T-helper 17 cell (primary cell): ENCODE measurements at places on chromosomes 4 and X.

- no peak for DNase-seq
Observed at GRCh38 chrX:134246282-134246681, 9.3 kb downstream of the CCDC160 start.

GRCh38 chrX:152821145-152821765 is 9.3 kb downstream of the CETN2 start:
- DNase-seq = no peak

DNA sequence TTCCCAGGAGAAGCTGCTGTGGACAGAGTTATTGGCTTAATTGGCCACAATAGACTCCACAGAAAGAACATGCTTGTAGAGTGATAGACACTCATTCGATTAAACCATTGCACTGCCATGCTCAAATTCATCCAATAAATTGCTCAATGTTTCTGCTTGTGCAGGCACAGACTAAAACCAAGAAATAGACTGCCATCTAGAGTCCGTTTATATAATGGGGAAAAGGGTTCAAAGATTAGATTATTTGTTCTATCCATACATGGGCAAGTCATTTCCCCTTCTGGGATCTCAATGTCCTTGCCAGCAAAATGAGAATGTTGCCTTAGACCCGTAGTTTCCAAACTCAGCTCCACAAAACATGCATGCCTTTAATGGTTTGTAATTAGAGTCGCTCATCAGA is 8.7 kb downstream of the SMIM10 start:
- no peak for DNase-seq

- no peak for DNase-seq
Observed at GRCh38 chr4:8727546-8728510, 135.3 kb downstream of the CPZ start.

GRCh38 chr4:177052211-177052934 is 257.3 kb upstream of the NEIL3 start:
- DNase-seq = no peak

DNA sequence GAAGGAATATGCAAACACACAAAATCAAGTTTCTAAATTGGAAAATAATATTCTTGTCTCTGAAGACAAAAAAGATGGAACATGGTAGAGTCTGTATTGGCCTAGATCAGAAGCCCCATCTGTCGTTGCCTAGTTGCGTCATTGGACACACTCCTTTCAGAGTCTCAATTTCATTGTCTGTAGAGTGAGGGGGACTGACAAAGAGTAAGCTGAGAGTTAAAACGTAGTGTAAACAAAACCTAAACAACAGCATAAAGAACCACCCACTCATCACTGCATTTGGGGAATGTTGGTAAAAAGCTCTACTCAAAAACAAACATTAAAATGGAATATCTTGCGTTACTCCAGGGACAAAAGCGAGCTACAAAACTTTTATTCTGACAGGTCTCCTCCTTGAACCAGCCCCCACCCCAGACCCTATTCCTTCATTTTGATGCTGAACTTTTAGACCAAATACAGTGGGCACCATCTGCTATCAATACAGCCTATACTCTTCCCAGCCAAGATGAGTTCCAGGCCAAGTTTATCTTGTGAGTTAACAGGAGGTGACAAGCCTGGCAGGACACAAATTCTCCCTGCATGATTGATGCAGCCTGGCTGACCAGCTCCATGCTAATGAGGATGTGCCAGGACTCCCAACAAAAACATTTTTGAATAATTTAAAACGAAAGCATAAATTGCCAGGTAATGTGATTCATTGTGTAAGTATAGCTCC is 125.2 kb downstream of the COL25A1 start:
- DNase-seq = no peak

GRCh38 chr4:87758270-87758669 is 41.1 kb upstream of the IBSP start:
- DNase-seq = no peak

- DNase-seq = no peak
Observed at GRCh38 chrX:52830551-52830950, 19.5 kb downstream of the XAGE5 start.

DNA sequence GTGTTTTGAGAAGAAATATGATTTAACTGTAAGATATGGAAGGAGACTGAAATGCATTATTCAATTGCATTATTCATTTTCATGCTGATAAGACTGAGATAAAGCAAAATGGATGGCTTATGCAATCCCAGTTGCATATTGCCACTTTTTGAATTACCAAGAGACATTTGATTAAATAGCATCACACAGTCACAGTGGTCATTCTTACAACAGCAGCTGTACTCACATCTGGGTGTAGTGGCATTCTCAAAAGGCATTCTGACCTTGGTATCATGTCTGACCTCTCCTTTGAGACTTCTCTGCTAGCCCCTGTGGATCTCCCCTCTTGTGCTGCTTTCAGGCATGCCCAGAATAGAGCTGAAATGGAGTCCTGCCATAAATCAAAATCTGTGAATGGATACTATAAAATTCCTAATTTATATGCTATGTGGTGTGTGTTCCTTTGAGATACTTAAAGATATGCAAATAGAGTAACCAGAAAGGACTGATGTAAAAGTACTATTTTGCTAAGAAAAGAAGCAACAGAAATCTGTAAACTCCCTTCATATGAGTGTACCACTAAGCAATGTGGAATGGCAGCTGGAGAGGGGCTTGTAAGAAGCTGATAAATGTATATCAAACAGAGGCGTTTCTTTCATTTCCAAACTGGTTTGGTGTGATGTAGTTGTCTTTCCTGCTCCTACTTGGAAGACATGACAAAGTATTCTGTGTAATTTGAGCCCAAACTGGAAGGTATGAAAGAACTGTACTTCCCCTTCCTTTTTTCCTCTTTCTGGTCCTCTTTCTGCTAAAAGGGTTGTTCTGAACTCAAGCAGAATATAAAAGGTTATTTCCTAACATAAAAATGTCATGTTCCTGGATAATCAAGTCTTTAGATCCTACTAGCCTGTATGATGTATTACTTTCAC is 25.4 kb upstream of the METAP1 start:
- DNase-seq = no peak

GRCh38 chr4:101019941-101020401 is 327.4 kb downstream of the PPP3CA start:
- DNase-seq = no peak

DNA sequence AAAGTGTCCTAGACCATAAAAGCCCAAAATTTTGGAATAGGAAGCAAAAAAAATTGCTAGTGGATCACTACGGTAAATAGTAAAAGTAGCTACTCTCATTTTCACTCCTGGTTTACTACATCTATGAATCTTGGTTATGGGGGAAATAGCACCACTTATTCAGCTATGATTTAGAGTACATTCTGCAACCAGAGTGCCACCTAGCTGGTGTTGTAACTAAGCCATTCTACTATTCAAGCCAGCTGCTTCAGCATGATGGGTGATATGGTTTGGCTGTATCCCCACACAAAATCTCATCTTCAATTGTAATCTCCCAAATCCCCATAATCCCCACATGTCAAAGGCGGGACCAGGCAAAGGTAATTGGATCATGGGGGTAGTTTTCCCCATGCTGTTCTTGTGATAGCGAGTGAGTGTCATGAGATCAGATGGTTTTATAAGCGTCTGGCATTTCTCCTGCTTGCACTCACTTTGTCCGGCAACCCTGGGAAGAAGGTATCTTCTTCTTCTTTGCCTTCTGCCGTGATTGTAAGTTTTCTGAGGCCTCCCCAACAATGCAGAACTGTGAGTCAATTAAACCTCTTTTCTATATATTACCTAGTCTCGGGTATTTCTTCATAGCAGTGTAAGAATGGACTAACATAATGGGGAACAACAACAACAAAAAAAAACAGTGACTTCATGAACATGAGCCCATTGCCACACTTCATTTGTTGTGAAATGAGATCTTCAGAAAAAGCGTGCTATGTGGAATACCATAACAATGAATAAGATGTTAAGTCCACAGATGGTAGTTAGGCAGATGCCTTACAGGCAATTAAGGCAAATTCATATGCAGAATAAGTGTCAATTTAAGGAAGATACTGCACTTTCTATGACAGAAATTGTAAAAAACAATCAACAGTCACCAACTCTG is 280.1 kb downstream of the PABPC4L start:
- DNase-seq = no peak

- DNase-seq = no peak
Observed at GRCh38 chrX:47960406-47960805, 43.4 kb downstream of the ZNF182 start.

GRCh38 chrX:18702362-18703195 is 4.9 kb upstream of the PPEF1 start:
- DNase-seq = no peak

DNA sequence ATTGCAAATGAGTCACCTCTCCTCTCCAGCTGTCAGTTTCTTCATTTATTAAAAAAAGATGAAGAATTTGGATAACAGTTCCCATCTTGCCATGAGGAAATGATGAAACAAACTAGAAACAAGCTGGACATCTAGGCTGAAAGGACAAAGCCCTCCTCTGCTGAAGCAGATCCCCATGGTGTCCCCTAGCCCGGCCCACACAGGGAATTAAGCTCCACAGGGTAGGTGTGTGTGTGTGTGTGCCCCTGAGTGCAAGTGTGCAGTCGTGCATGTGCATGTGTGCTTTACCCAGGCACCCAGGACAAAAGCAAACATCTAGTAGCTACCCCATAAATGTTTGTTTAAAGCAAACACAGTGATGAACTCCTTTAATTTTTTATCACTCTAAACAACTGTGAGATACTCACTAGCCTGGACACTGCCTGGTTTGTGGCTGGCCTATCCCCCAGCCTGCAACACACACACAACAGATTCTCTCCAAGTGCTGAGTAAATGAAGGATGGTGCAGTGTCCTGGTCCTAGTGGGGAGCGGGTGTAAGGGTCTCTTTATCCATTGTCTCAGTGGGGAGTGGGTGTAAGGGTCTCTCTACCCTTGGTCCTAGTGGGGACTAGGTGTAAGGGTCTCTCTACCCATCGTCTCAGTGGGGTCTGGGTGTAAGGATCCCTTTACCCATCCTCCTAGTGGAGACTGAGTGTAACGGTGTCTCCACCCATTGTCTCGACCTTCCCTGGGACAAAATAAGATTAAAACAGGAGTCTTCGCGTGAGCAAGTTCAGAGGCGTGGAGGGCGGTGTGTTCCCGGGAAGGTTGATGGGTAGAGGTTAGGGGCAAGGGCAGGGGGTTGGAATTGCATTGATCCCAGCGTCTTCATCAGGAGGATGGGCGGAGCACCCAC is 688 bp upstream of the EVC start:
- DNase-seq = no peak

GRCh38 chrX:134570509-134570846 is 87.8 kb downstream of the PLAC1 start:
- no peak for DNase-seq

DNA sequence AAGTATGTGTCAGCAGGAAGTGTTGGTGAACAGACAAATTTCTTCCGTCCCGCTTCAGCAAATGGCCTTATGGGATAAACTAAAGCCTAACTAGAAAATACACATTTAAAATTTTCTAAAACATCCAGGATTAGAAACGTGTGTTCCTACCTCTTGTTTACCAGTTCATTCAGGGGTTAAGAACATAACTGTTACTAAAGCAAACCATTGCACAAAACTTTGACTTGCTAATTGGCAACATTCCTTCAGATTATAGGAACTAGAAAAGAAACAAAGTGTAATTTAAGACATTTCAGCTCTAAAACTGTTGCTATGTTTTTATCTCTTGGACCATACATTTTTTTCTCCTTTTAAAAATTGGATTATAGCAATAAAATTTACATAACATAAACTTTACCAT is 39.5 kb upstream of the CXCL13 start:
- no peak for DNase-seq

GRCh38 chrX:130887376-130887775 is 15.6 kb downstream of the ENOX2 start:
- DNase-seq = no peak

DNA sequence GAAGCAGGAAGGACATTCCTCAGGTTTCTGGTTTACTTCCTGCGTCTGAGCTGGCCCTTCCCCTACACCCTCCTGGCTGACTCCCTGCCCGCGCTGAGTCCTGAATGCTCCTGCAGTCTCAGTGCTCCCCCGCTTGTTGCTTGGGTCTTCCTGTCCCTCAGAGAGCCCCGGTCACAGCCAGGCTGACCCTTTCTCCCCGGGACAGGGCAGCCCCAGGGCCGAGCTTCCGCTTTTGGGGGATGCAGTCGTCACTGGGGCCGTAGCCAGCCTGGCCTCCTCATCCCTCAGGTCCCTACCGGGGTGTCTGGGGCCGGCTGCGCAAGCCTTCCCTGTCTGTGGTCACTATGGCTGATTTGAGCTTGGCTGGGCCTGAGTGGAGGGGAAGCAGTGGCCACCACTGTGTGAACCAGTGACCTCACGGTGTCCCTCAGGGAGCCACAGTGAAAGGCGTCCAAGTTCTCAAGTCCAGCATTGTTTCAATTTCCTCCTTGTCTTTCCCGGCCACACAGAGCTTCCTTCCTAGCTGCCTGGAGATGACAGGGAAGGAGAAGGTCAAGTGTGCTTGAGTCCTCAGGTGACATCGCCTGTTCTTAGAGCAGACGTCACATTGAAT is 34.1 kb upstream of the ASMTL start:
- DNase-seq = no peak

GRCh38 chrX:8049827-8050226 is 121.2 kb downstream of the VCX2 start:
- DNase-seq = no peak

GRCh38 chrX:56125946-56126345 is 106.2 kb upstream of the KLF8 start:
- no peak for DNase-seq

DNA sequence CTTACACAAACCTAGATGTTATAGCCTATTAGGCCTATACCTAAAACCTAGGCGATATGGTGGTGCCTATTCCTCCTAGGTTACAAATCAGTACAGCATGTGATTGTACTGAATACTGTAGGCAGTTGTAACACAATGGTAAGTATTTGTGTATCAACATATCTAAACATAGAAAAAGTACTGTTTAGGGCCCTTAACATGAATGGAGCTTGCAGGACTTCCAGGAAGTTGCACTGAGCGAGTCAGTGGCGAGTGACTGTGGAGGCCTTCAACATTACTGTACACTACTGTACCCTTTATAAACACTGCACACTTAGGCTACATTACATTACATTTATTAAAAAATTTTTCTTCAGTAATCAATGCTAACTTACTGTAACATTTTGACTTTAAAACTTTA is 37.8 kb downstream of the WWC2 start:
- no peak for DNase-seq

- no peak for DNase-seq
Observed at GRCh38 chr4:155802190-155802959, 43.6 kb downstream of the GUCY1B1 start.

DNA sequence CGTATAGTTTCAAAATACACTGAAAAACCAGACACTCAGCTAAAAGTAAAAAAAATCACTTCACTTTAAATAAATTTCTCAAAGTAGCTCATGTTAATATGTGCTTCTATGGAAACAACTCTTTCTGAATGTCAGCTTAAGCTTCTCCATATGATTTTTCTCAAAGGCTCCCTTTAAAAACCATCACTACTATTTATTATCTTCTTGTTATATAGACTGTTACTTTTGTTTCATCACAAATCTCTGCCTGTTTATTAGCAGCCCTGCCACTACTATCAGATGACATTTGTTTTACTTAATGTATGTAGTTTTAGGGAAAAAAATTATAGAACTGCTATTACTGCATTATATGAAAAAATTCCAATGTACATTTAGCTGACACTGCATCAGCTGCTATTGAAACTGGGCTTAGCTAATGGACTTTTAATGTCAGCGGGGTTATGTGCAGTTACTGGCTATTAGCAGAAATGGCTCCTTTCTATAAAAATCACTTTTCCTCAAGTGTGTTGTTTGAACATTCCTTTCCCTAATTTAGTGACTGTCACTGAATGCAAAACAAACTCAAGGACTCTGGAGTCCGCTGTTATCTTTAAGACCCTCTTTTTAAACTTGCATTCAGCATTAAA is 10.8 kb downstream of the UNC5C start:
- no peak for DNase-seq

- DNase-seq = no peak
Observed at GRCh38 chr4:76206222-76206942, 7.2 kb downstream of the SCARB2 start.
